Aortic smooth muscle cell (primary cell): ENCODE measurements at places on chromosomes 12 and 14. TPM values are rescaled to one million over a fixed set of nuclear protein-coding genes. Genes with fewer than 3 reads are reported as not detected.

Gene CKAP4
- total RNA-seq = 219 and 262 TPM in 2 replicates

Gene IL22
- not detected in 2 replicates for total RNA-seq

Gene SERPINA10
- total RNA-seq = not detected in 2 replicates

Gene SLCO1A2
- not detected in 2 replicates for total RNA-seq

Gene PROX2
- total RNA-seq = not detected in 2 replicates

Gene CABP1
- total RNA-seq = 0.06 and 0.26 TPM in 2 replicates

Gene TRPV4
- 0.19 and 0.53 TPM in 2 replicates for total RNA-seq
